Amygdala (tissue), 56 donors: ENCODE measurements at places on chromosomes 1 and 21.

DNA sequence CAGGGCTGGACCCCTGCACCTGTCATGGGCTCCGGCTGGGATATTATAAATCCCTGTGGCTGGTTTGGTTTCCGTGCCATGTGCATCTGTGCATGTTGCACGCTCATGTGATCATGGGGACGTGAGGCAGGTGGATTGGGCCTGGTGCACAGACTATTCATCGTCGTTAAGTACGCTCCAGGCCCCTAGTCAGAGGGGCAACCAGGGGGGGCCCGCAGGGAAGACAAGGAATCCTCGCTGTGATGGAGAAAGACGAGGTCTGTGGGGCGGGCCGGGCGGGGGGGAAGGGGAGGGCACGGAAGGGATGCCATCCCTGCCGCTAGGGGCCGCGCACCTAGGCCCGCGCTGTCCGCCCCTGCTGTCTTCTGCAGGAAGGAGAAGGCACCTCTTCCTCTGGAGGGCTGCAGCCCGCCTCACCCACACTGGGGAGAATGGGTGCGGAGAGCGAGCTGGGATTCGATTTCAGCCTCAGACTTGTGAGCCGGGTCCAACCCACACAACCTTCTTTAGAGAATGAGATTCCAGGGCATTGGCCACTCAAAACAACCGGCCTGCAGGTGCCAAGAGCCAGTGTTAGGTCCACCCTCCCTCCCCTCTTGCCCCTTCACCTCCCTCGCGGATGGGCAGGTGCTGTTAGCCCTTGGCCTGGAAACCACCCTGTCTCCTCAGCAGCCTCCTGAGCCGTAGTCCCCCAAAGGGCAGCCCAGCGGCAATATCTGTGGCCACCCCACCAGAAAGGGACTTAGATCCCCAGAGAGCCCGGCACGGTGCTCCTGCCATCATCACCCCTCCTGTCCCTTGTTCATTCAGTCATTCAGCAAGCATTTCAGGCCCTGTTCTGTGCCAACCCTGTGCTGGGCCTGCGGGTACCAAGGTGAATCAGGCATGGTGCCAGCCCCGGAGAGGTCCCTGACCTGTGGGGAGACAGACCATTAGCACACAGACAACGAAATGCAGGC lies 950 bp upstream of the LRP8 start:
- DNase-seq, result no peak

- no peak for DNase-seq
These were observed at the start of gene SYDE2 for GRCh38 chr1:85200463-85201339. TSS of gene SYDE2 (minus strand) at chr1:85201016. CDS start at chr1:85200996, 20 bp downstream.

DNA sequence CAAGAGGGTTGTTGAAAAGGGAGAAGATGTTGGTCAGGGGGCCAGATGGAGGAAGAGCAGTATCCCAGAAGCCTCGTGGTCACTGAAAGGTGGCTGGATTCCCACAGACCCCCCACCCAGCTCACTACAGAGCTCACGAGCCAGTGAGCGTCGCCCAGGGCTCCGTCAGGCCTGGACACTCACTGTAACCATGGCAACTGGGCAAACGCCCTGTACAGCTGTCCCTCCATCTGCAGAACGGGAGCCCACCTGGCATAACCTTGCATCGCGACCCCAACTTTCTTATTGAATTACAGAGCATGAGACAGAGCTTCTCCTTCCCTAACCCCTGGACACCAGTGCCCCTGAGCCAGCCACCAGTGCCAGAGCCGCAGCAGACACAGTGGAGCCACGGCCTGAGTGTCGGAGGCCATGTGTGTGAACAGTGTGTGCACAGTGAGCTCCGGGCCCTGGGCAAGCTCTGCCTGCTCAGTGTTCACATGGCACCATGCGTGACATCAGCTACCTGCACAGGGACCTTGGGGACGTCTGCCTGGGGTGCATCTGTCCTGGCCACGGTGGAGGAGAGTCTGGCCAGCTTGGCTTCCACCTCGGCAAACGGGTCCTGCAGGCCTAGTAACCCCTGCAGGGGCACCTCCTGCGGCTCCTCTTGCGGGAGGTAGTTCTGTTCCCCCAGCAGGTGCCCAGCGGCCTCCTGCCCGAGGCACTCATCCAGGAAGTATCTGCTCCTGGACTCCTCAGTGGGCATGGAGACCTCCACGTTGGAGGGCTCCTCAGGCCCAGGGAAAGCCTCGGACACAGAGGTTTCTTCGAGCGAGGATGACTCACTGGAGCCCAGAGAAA lies 25.9 kb upstream of the DDOST start:
- no peak for DNase-seq

DNA sequence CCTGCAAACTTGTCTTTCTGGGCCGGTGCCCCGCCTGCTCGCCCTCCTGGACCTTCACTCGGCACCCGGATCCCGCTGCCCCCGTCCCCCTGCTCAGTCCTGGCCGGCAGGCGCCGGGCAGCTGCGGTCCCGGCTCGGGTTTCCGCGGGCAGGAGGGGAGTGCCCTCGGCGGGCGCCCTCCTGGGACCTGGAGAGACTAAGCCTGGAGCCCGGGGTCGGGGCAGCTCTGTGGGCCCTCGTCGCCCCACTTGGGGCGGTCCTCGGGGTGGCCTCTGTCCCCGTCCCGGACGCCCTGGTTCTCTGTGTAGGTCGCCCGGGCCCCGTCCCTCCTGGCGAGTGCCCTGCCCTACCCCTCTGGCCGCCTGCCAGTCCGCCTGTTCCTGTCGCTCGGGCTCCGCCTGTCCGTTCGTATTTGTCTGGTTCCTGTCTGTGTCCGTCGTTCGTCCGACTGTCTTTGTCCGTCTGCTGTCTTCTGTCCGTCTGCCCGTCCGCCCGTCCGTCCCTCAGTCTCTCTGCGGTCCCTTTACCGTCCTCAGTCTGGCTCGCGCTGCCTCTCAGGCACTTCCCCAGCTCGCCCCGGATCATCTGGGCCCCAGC lies 490 bp downstream of the SERINC2 start:
- DNase-seq, result peak; percentile 26

DNA sequence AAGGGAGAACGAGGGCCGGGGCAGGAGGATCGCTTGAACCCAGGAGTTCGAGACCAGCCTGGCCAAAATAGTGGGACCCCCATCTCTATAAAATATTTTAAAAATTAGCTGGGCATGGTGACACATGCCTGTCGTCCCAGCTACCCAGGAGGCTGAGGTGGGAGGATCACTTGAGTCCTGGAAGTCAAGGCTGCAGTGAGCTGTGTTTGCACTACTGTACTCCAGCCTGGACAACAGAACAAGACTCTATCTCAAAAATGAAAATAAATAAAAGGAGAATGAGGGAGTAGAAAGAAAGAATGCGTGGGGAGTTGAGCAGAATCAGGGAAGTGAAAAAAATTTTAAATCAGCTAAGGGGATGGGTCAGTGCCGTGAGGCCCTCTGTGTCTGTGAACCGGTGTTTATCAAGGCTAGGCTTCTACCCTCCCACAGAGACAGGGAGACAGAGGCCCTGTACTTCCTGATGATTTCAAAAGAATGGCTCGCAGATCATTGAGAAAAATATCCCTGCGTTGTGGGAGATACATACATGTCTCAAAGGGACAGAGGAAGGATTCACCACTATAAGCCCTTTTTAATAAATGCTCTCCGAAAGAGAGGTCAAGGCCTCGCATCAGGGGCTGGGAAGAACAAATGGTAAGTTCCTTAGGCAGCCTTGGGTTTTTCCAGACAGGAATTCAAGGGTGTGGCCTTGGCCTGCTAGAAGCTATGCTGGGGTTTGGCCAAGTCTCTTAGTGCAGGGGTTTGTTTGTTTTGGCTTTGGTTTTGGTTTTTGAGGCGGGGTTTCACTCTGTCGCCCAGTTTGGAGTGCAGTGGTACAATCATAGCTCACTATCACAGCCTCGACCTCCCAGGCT lies 20.7 kb downstream of the IL10RB start:
- DNase-seq, result no peak

DNA sequence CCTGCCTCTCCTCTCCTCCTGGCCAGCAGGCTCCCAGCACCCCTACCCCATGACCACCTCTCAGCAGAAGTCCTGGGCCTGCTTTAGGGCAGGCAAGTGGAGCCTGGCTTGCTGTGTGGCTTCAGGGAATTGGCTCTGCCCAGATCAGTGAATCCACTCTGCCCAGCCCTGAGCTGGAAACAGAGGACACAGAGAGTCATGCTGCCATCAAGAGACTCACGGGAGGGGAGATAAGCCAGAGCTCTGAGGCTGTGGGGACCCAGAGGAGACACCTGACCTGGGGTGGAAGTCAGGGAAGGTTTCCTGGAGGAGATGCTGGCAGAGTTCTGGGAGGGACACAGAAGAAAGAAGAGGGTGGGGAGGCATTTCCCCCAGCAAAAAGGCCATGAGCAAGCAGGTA lies 54.2 kb downstream of the GLIS1 start:
- no peak for DNase-seq

- peak; percentile 42 for DNase-seq
These were observed 3.5 kb downstream of the MARCKSL1 start for GRCh38 chr1:32332290-32333079.

DNA sequence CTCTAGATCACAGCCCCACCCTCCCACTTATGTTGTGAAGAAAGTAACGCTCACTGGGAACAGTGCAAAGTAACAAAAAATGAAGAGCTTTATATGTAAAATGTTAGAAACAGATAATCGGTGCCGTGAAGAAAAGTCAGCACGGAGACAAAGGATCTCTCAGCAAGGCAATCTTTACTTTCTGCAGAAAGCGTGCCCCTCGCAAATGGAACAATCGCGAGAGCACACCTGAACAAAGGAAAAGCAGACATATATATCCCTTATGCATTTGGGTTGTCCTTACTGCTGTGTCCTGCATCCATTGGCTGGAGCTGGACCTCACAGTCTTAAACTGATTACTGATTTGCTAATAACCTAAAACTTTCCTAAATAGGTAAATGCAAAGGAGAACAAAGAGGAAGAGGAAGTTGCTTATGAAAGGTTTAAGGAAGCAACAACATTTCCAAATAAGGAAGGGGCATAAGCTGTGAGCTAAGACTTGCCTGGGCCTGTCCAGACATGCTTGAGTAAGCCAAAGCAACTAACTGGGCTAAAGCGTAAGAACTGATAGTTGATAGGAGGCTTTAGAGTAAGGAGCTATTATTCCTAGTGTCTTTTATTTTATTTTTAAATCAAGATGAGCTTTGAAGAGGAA lies 89.7 kb downstream of the GTF2B start:
- DNase-seq, result no peak

DNA sequence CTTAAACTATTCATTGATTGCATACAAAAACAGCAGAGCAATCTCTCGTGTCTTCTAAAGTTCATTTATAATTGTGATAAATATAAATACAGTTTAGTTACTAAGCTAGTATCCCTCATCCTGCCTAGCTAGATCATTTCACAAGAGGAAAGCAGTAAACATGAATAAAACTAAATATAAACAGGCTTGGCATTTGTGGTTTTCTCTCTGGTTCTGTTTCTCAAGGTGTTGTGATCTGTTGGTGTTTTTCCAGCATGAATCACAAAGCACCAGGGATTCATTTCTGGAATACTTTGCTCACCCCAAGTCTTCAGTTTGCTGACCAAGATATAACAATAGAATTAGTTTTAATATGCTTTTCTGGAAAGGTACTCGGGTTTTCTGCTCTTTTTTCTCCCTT lies 32.7 kb upstream of the GLIS1 start:
- no peak for DNase-seq

GRCh38 chr1:16334655-16335340 lies 17.5 kb downstream of the FBXO42 start:
- no peak for DNase-seq

GRCh38 chr1:40808909-40809308 lies 25.3 kb downstream of the KCNQ4 start:
- no peak for DNase-seq

- DNase-seq, result no peak
These were observed 45.9 kb upstream of the EPS15 start for GRCh38 chr1:51565009-51565408.

GRCh38 chr1:47871799-47872353 lies 125.3 kb downstream of the TRABD2B start:
- DNase-seq, result no peak

GRCh38 chr1:116388122-116388521 lies 15.1 kb downstream of the ATP1A1 start:
- no peak for DNase-seq

DNA sequence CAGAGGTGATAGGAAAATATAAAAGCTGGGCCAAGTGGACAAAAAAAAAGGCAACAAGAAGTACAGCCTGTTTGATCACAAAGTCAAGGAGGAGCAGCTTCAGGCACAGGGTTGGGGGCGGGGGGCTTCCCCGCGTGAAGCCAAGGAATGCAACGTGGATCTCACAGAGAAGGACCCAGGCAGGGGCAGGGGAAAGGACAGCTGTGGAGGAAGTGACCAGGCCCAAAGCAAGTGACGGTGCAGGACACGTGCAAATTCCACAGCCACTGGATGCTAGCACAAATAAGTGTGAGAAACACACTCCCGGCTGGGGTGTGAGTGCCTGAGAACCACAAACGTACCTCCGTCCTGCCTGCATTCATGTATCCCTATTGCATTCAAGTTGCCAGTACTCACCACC lies 77.7 kb upstream of the DSCAM start:
- no peak for DNase-seq

DNA sequence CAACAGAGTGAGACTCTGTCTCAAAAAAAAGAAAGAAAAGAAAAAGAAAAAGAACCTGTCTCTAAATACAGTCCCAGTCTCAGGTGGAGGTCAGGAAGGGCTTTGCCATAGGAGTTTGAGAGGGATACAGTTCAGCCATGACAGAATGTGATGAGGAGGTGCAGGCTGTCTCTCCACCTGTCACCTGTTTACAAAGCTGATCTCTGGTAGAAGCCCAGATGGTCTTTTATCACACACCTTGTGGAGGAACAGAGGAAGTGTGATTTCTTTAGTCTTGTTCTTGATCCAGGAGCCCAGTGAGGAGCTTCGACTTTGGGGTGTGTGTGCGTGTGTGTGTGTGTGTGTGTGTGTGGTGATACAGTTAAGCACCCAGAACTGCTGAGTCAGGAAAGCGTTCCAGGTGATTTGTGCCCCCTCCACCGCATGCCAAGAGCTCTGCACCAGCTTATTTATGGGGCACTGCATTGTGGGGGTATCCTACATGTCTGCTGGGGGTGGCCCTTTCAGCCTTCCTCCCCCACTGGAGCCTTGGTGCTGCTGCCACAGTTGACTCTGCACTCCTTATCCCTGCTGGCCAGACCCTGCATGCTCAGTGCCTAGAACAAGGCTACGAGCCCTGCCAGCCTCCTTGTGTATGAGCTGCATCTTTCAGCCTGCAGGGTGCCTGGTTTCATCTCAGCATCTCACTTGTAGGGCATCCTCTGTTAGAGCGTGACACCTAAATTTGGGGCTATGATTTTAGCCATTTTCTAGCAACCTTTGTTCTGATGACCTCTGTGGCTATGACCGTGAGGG lies 19.3 kb downstream of the DOP1B start:
- no peak for DNase-seq

DNA sequence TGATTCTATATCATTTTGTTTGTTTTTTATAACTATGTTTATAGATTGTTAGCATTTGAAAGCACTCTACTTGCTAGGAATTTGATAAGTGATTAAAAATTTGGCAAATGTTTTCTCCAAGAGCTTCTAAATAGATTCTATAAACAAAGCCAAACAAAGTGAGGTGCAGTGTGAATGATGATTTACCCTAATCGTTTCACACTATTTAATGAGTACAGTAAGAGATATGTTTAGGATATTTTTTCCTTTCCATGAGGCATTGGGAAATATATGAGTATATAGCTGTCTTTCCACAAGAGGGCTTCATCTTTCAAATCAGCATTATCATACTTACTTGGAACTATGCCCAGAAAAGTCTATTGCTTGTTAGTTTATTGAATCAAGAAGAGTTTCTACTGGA lies 277.0 kb upstream of the BRINP3 start:
- no peak for DNase-seq
